ENCODE measurements at places on chromosomes 3 and 15.

DNA sequence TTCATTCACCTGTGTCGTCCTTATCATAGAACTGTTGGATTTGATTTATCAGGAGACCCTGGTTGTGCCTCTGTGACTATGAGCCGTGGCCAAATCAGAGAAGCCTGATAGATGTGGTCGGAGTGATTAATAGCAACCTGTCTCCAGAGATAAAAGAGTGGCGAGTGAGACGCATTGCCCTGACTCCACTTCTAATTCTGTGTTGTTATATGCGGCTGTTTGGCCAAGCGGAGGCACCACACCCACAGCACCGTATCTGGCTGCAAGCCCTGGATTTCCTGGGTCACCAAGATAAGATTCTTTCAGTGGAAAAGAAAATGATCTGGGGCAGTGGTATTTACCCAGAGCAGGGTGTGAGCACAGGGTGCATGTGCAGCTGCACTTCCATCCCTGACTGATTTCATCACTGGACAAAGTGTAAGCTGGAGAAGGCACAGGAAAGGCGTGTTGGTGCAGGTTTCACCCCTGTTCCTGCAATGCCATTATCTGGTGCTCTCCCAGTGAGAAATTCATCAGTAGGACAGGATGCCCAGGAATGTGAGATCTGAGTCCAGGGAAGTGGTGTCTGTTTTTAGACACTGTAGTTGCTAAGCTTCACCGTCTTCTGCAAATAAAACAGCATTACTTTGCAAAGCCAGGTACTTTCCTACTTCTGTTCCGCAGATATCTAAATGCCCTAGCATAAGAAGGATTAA is 84.6 kb downstream of the CD47 start:
- DNase-seq: no peak

DNA sequence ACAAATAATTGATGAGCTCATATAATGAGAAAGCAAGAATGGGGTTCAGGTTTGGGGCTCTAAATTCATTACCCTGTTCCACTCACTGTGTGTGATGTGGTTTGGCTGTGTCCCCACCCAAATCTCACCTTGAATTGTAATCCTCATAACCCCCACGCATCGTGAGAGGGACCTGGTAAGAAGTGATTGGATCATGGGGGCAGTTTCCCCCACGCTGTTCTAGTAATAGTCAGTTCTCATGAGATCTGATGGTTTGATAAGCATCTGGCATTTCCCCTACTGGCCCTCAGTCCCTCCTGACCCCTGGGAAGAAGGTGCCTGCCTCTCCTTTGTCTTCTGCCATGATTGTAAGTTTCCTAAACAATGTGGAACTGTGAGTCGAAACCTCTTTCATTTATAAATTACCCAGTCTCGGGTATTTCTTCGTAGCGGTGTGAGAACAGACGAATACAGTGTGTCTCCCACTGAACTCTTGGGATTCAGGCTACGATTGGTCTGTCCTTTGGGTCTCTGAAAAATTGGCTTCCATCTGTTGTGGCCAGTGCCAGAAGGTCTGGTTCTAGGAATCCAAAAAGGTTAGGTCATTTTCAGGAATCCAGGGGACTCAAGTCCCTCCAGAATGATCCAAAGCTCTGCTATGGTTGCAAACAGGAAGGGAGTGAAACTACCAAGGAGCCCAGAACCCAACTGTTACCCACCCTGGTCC is 87.7 kb downstream of the XXYLT1 start:
- DNase-seq: no peak

- DNase-seq: no peak
Measured at GRCh38 chr15:42018306-42019224, 2.3 kb downstream of the PLA2G4E start.

DNA sequence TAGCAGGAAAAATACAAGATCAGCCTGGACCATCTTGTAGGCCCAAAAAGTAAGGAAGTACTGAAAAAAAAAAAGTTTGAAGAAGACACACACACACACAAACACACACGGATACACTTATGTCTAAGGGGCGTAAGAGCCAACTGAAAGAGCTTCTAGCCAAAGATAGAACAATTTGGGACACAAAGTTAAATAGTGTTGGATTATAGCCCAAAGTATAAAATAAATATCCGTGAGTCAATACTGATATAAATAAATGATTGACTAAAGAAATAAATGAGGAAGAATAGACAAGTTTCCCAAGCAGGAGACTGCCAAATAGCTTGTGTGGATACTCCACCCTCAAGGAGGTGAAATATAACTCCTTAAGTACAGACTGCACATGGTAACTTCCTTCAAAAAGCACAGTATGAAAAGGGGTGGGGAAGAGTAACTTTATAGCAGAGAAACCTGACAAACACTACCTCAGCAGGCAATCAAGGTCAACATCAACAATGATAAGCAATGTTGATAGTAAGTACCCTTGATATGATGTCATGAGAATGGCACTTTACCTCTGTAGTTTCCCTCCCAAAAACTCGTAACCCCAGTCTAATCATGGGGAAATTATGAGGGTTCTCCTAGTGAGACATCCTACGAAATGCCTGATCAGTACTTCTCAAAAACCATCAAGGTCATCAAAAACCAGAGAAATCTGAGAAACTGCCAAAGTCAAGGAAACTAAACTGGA is 187.3 kb upstream of the ATP11B start:
- DNase-seq: no peak

GRCh38 chr3:111333642-111334041 is 208.4 kb upstream of the CD96 start:
- no peak for DNase-seq

DNA sequence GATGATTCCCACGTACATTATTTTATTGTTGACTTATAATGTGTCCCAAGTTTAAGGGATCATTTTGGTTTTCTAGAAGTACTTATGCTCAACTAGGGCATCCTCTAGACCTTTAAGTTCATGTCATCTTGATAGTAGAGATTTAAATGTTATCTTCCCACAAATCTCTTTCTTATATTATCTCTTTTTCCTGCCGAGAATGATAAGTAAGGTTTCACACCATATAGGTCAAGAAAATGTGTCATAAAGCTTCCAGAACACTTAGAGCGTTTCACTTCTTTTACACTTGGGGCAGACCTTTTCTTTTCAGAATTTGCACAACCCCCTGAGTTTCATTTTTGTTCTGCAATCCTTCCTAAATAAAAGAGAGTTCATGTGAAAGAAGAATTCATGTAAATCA is 142.0 kb upstream of the CBLB start:
- DNase-seq: no peak

- no peak for DNase-seq
Measured at GRCh38 chr15:81781395-81781794, 264.4 kb downstream of the MEX3B start.

GRCh38 chr3:171195686-171196085 is 169.2 kb upstream of the SLC2A2 start:
- DNase-seq: no peak

DNA sequence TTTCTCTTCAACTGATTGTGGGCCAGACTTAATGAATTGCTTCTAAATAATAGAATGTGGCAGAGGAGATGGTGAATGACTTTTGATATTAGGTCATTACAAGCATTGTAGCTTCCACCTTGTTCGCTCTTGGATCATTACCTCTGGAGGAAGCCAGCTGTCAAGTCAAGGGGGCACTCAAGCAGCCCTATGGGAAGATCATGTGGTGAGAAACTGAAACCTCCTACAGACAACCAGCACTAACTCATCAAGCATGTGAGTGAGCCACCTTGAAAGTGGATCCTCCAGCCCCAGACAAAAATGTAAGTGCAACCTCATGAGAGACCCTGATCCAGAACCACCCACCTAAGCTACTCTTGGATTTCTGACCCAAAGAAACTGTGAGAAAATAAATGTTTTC is 109.8 kb upstream of the TBC1D5 start:
- no peak for DNase-seq

DNA sequence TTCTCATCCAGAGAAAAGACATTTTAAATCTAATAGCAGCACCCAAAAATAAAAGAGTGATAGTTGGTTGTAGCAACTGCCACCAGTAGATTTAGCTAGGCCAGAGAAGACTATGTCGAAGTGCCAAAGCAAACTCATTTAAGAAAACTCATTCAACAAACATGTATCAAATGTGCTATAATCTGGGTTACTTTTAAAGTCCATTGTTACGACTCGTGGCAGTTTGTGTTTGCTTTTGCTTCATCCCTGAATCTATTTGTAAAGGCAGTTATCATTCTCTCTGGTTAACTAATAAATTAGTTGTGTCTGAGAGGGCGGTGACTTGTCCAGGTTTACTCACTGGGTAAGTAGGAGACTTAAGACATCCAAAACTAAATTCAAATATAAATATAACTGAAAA is 159.4 kb downstream of the ZIC4 start:
- DNase-seq: no peak

DNA sequence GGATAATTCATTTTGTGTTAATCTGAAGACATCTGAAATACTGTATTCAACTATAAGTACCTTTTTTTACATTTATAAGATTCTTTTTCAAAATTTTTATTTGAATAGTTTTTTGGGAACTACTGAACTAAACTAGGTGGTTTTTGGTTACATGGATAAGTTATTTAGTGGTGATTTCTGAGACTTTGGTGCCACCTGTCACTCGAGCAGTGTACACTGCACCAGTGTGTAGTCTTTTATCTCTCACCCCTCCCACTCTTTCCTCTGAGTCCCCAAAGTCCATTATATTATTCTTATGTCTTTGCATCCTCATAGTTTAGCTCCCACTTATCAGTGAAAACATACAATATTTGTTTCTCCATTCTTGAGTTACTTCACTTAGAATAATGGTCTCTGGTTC is 57.6 kb downstream of the CD86 start:
- DNase-seq: no peak

- DNase-seq: no peak
Measured at GRCh38 chr15:85475711-85476110, 95.3 kb downstream of the AKAP13 start.

DNA sequence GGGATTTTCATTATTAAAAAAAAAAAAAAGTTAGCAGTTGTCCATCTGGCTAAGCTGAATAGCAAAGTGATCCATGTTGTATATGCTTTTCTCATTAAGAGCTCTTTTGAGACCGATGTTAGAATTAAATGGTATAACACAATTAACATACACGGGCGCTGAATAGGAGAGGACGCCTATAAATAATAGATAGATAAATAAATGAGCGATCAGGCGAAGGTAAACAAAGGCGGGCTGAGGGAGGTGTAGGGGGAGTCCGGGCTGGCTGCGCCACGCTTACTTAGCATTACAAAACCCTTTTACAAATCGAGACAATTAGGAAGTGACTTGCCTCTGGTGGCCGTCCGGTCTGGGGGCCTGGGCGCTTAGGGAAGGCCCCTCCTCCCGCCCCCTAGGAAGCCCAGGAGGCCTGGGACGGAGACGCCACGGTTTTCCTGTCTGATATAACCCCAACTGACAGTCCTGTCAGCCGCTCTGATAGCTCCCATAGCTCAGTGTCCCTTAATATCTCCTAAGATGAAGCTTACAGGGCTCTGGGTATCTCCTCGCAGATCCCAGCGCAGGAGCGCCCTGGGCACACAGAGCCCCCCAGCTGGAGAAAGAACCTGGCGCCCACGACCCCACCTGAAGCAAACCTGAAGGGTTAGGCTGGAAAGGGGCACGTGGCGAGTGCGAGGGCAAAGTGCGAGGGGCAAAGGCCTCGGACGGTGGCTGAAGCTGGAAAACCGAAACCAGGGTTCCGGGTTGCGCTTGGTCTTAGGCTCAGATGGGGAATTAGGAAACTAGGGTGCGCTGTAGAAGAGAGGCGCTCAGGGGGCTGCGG is 3.6 kb downstream of the SOX14 start:
- DNase-seq: no peak

GRCh38 chr15:58977887-58978286 is 9.6 kb upstream of the RNF111 start:
- no peak for DNase-seq

DNA sequence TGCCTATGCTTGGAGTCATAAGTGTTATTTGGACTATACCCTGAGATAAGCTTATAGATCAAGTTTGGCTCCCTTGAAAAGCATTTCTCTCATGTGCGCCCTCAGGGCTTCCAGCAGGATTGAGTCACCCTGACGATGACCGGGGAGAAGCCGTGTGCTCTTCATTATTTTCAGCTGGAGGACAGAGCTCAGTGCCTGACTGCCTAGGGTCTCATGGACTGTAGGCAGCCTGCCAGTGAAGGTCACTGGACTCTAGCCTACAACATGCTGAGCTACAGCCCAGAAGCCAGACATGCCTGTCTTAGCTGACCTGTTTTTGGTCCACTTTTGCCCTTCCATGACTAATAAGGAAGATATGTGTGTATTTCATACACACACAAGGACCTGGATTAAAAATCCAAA is 31.6 kb upstream of the NUDT16 start:
- no peak for DNase-seq

DNA sequence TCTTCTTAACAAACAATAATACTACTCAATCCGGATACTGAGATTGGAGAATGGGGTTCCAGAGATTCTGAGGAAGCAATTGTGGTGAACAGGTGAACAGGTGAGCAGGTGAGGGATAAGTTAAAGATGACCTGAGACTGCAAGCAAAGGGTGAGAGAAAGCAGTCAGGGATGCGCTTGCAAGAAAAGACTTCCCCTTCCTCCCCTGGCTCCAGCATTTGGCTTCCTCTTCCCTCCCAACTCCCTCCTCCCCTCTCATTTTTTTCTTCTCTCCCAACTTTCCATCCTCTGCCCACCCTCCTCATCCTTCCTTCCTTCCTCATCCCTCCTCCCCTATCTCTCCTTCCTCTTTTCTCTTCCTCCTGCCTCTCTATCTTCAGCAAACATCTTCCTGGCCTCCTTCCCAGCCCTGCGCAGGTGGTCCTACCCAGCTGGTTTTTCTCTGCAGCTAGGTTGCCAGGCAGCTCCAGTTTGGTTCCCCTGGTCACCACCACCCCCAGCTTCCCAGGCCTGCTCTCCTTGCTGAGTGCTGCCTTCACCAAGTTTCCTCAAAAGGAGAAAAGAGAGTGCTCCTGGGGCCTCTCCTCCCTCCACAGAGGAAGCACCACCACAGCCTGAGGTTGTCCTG is 10.4 kb upstream of the VIPR1 start:
- no peak for DNase-seq

- DNase-seq: no peak
Measured at GRCh38 chr3:139455855-139456254, 20.5 kb downstream of the RBP2 start.

DNA sequence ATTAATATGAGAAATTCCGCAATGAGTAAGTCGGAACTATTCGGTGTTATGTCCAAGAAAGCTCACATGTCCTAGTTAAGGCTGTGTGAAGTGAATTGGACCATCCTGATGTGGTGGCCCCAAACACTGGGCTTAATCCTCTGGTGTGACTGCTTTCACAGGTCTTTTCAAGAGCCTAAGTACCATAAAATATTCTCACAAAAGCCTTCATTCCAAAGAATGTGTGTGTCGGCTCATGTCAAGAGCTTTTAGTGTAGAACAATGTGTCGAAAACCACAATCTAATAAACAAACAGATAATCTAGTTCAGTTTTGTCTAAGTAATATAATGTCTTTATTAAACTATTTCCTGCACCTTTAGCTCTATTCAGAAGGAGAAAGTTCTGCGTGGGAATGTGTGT is 311.4 kb downstream of the LPP start:
- DNase-seq: no peak

- no peak for DNase-seq
Measured at GRCh38 chr15:65379986-65380385, 2.2 kb upstream of the IGDCC3 start.

GRCh38 chr3:26714485-26714884 is 91.9 kb downstream of the LRRC3B start:
- DNase-seq: no peak

- DNase-seq: no peak
Measured at GRCh38 chr15:47673232-47673761, 44.0 kb upstream of the SEMA6D start.

GRCh38 chr3:103319912-103320311 is 885.1 kb downstream of the ZPLD1 start:
- no peak for DNase-seq

- no peak for DNase-seq
Measured at GRCh38 chr3:35654476-35654875, 15.2 kb downstream of the ARPP21 start.

Measured in CD4-positive, alpha-beta T cell treated with Interleukin-17A for 4 hours (primary cell).